ENCODE measurements at places on chromosomes 7 and 10.

DNA sequence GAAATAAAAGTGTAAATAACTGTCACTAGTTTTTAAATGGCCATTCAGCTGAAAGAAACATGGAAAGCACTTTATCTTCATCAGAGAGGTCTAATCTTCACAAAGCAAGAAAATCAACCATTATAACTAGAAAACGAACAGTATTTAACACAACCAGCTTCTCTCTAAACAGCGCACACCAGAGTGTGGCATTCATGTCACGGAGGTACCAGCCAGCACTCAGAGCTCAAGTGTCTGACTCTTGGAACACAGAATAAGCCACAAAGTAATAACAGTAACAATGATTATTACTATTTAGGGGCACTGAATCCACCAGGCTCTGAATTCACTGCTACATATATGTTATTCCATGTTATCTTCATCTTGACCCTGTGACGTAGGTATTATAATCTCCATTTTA is 60.1 kb downstream of the IFIT5 start:
- DNase-seq: no peak

GRCh38 chr10:31456468-31456867 is 137.5 kb downstream of the ZEB1 start:
- DNase-seq: no peak

- no peak for DNase-seq
Observed at GRCh38 chr10:64023926-64024470, 502.8 kb downstream of the REEP3 start.

GRCh38 chr7:157446322-157446721 is 109.5 kb downstream of the DNAJB6 start:
- no peak for DNase-seq

DNA sequence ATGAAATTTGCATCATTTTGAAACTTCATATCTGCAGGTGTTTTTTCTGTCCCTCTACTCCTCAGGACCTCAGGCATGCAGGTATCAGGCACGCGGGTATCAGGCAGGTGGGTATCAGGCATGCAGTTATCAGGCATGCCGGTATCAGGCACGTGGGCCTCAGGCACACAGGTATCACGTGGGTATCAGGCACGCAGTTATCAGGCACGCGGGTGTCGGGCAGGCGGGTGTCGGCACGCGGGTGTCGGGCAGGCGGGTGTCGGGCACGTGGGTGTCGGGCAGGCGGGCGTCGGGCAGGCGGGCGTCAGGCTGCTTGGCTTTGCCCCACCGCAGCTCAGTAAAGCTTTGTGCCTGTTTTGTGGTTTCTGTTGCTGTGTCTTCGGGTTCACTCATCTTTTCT is 8.7 kb downstream of the SPRN start:
- no peak for DNase-seq

GRCh38 chr10:55426138-55426537 is 625.1 kb upstream of the PCDH15 start:
- DNase-seq: no peak

- no peak for DNase-seq
Observed at GRCh38 chr10:3445648-3446047, 273.1 kb upstream of the PITRM1 start.

All from NCI-H1436 (cell line).